ENCODE measurements at places on chromosomes 5 and 9. TPM values are rescaled to one million over a fixed set of nuclear protein-coding genes. Genes with fewer than 3 reads are reported as not detected.

MYOZ3 gene
- total RNA-seq = under 0.01 TPM

FAM153A gene
- not detected for total RNA-seq

RFX3 gene
- 2.9 TPM for total RNA-seq

PCDHGA4 gene
- total RNA-seq = 6.8 TPM

AFAP1L1 gene
- 1.1 TPM for total RNA-seq

CYSRT1 gene
- total RNA-seq = 1.1 TPM

CYLC2 gene
- total RNA-seq = not detected

HACD4 gene
- total RNA-seq = 6.8 TPM

- H3K36me3 ChIP-seq = no peaks in the 10 kb centered on the region
- no peaks in the 10 kb centered on the region for H3K4me1 ChIP-seq
- no peak for DNase-seq
- H3K27me3 ChIP-seq = no peaks in the 10 kb centered on the region
- H3K4me3 ChIP-seq = no peak overlapping the region
Observed at GRCh38 chr5:90440644-90441043, 31.1 kb upstream of the CETN3 start.

- no peaks in the 10 kb centered on the region for H3K36me3 ChIP-seq
- H3K4me3 ChIP-seq = no peak overlapping the region
- H3K27me3 ChIP-seq = no peaks in the 10 kb centered on the region
- no peaks in the 10 kb centered on the region for H3K4me1 ChIP-seq
- DNase-seq = peak; percentile 77
- H3K27ac ChIP-seq = no peak overlapping the region
Observed at GRCh38 chr5:128038643-128039042, 44.9 kb upstream of the SLC12A2 start.

DNA sequence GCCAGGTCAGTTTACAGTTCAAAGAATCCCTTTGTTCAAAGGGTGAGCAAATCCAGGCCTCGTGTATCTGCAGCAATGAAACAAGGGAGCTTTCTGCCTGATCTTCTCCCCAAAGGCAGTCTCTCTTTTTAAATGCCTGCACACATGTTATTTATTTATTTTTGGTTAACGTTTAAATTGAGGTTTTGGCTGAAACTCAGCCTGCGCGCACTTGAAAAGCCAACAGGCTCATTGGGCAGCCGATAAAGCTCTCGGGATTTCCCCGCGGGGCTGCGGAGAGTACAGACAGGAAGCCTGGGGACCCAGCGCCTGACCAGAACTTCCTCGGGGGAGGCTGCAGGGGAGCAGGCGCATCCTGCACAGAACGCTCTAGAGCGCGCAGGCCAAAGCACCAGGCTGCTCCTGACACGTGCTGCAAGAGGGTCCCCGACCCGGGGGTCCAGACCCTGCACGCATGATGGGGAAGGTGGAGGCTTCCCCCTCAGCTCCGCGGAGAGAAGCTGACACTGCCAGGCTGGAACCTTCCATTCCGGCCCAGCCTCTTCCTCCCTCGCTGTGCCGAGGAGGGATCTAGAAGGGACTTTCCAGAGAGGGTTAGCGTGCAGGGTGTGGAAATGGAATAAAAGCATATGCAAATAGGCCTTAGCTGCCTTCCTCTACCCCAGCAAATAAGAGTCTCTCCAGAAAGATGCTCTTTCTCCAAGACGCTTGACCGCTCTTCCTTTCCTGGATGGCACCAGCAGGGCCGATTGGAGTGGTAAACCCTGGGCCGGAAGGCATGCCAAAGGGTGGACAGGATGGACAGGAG lies 46.1 kb downstream of the PTTG1 start:
- peaks cover 48% of the 10 kb centered on the region for H3K4me1 ChIP-seq
- no peaks in the 10 kb centered on the region for H3K36me3 ChIP-seq
- peak overlapping the region; percentile 66 for H3K4me3 ChIP-seq
- peak overlapping the region; percentile 40 for H3K27ac ChIP-seq

DNA sequence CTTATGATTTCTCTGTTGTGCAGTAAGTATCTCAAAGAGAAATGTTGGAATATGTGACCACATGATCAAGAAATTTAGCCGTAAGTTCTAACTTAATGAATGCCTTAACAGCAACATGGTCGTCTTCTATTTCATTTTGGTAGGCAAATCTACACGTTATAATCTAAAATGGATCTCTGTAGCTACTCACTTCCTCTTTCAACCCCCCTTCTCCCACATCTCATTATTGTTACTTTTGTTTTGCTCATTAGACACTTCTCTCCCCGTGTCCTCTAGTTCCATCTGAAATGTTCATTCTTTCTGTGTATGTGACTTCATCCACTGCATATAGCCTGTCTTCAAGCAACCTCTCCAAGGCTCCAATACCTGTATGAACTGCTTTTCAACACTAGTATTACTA lies 27.1 kb upstream of the LPAR1 start:
- H3K4me1 ChIP-seq = peaks cover 7% of the 10 kb centered on the region
- no peak overlapping the region for H3K27ac ChIP-seq
- no peak for DNase-seq
- H3K4me3 ChIP-seq = no peak overlapping the region
- no peaks in the 10 kb centered on the region for H3K36me3 ChIP-seq
- no peaks in the 10 kb centered on the region for H3K27me3 ChIP-seq

- peak overlapping the region; percentile 41 for H3K27ac ChIP-seq
- peaks cover 21% of the 10 kb centered on the region for H3K36me3 ChIP-seq
- no peaks in the 10 kb centered on the region for H3K27me3 ChIP-seq
- H3K4me1 ChIP-seq = peaks cover 3% of the 10 kb centered on the region
Observed at GRCh38 chr5:206927-207536, 10.9 kb downstream of the CCDC127 start.

- H3K4me3 ChIP-seq = no peak overlapping the region
- H3K27ac ChIP-seq = no peak overlapping the region
- DNase-seq = no peak
- H3K36me3 ChIP-seq = peaks cover 40% of the 10 kb centered on the region
Observed at GRCh38 chr5:176381423-176381822, 7.0 kb downstream of the NOP16 start.

DNA sequence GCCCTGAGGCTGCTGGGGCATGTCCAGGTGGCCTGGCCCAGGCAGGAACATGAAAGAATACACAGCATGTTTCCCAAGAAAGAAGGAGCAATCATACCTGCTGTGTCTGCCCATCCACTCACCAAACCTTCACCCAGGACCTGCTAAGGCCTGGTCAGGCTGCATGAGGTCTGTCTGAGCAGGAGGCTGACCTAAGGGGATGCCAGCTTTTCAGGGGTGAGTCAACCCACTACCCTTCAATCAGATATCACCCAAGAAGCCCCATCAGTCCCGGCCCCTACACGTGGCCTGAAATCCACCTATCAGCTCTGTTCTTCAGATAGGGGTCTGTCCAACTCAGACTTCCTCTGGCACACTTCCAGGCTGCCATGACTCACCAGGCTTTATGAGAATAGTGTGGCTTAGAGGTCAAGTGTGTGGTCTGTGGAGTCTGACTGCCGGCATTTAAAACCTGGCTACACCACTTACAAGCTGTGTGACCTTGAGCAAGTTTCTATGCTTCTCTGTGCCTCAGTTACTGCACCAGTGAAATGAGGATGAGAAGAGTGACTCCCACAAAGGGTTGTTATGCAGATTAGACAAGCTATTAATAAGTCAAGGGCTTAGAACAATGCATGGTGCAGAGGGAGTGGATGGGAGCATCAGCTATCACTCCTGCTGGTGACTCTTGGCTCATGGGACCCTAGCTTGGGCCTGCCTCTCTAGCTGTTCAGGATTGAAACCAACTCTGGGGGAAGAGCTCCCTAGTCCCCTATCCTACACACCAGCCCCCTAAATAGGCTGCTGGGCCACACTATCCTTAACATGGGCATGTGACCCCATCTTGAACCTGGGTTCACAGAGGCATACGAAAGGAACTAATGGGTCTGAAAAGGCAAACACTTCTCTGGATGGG lies 130.3 kb downstream of the PAX5 start:
- peak; percentile 84 for DNase-seq
- H3K4me1 ChIP-seq = no peaks in the 10 kb centered on the region
- no peak overlapping the region for H3K4me3 ChIP-seq
- H3K36me3 ChIP-seq = no peaks in the 10 kb centered on the region
- H3K27ac ChIP-seq = no peak overlapping the region

- H3K4me1 ChIP-seq = no peaks in the 10 kb centered on the region
- no peak for DNase-seq
- no peaks in the 10 kb centered on the region for H3K36me3 ChIP-seq
- H3K27me3 ChIP-seq = no peaks in the 10 kb centered on the region
Observed at GRCh38 chr5:149740866-149741459, 10.9 kb downstream of the PPARGC1B start.

GRCh38 chr9:98870782-98871557 lies 63.5 kb downstream of the GALNT12 start:
- H3K36me3 ChIP-seq = no peaks in the 10 kb centered on the region
- H3K27me3 ChIP-seq = peaks cover 23% of the 10 kb centered on the region
- H3K4me3 ChIP-seq = no peak overlapping the region
- H3K27ac ChIP-seq = no peak overlapping the region
- no peak for DNase-seq

DNA sequence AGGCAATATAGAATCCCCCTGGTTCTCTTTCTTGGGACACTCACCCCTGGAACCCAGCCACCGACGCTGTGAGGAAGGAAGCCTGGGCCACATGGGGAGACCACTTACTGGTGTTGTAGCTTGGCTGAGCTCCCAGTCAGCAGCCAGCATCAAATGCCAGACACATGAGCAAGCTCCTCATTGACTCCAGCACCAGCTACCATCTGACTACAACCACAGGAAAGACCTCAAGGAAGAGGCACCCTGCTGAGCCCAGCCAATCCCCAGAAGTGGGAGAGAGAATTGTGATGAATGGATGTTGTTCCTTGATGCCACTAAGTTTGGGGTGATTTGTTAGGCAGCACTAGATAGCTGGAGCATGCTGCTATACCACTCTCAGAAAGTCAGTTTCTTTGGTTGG lies 36.0 kb downstream of the BNIP1 start:
- no peak for DNase-seq
- no peak overlapping the region for H3K4me3 ChIP-seq
- no peaks in the 10 kb centered on the region for H3K36me3 ChIP-seq
- H3K4me1 ChIP-seq = no peaks in the 10 kb centered on the region
- H3K27me3 ChIP-seq = peaks cover 11% of the 10 kb centered on the region

- H3K4me1 ChIP-seq = peaks cover 33% of the 10 kb centered on the region
- no peaks in the 10 kb centered on the region for H3K27me3 ChIP-seq
- H3K27ac ChIP-seq = peak overlapping the region; percentile 36
- peak overlapping the region; percentile 8 for H3K4me3 ChIP-seq
- no peak for DNase-seq
- H3K36me3 ChIP-seq = no peaks in the 10 kb centered on the region
Observed at GRCh38 chr9:80077059-80077458, 505.3 kb downstream of the TLE4 start.

DNA sequence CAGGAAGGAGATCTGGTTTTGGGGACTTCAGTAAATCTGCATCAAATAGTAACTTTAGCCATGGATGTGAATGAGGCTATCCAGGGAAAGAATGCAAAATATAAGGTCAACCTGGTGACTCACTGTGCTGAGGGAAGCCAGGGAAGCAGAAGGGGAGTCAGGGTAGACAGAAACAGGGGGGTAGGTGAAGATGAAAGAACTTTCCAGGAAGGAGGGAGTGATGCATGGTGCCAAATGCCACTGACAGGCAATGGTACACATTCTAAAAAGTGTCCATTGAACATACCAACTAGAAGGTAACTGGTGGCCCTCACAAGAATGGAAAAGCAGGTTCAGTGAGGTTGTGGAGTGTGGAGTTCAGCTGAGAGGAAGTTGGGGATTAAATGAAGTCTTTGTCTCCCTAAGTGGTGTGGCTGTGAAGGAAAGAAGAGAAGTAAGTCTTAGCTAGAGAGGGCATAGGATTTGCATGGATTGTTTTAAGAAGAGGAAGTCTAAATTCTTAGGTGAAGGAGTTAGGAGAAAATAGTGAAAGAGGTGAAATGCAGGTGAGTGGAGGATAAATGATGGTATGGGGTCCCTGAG lies 35.5 kb downstream of the PALM2AKAP2 start:
- H3K4me3 ChIP-seq = no peak overlapping the region
- H3K27me3 ChIP-seq = no peaks in the 10 kb centered on the region
- no peak for DNase-seq
- peak overlapping the region; percentile 97 for H3K27ac ChIP-seq
- H3K36me3 ChIP-seq = no peaks in the 10 kb centered on the region
